ENCODE measurements at places on chromosomes 1 and 21.

- DNase-seq = no peak
Observed at GRCh38 chr1:25774206-25774803, 25.7 kb upstream of the SELENON start.

DNA sequence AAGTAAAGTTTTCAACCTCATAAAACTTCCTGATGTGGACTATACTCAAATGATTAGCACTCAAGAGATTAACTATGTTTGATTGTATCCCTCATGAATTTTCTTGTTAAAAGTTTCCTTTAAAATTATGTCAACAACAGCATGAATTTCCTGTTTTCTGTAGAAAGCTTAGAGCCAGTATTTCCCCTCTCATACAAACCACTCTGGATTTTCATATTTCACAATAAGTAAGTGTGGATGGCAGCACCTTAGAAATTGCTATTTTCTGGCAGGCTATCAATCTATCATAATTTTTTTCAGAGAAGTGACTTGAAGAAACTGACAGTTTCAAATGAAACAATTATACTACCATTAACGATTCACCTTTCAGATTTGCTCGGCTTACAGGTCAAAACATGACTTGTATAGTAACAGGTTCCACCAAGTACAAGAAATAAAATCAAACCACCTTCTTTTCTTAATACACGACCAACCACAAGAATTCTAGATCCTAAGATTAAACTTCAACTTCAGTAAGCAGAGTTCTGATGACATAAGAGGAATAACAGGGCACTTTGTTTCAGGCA lies 20.8 kb downstream of the ELK4 start:
- DNase-seq = no peak

GRCh38 chr1:44031252-44032169 lies at the start of gene SLC6A9:
Gene SLC6A9 (minus strand): TSS chr1:44031462. CDS start chr1:44024277, 7,185 bp downstream.
- peak; percentile 67 for DNase-seq

GRCh38 chr1:171858696-171859095 lies 17.4 kb downstream of the DNM3 start:
- no peak for DNase-seq

DNA sequence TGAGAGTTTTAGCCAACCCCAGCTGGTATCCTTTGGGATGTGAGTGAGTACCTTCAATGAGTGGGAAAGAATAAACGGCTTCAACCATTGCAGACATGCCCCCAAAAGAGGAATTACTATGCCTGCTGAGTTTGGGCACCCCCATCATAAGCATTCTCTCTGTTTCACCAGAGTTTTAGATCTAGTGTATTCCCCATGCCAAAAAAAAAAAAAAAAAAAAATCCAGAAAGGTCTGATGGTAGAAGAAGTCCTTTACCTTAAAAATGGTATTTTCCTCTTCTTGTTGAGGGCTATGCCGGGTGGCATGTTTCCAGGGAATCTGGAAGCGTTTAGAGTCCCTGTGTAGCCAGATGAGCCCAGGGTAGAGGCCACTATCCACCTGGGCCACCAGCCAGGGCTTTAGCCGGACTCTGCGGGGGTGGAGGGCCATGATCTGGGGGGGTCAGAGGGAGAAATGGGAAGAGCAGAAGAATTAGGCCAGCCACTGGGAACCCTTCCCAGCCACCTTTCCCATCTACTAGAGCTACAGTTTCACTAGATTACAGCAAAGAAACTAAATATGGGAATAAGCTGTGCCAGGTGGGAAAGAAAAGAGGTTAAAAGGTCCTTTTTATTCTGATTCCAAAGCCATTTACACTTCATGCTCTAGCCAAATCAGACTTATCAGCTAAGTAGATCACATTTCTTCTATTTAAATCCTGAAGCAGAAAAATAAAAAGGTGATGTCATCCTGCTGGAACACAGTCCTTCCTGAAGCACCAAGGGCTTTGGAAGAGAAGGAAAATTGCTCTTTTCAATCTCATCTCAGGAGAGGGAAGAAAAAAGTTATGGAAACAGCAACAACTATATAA lies 4.7 kb downstream of the IRF6 start:
- peak; percentile 35 for DNase-seq

DNA sequence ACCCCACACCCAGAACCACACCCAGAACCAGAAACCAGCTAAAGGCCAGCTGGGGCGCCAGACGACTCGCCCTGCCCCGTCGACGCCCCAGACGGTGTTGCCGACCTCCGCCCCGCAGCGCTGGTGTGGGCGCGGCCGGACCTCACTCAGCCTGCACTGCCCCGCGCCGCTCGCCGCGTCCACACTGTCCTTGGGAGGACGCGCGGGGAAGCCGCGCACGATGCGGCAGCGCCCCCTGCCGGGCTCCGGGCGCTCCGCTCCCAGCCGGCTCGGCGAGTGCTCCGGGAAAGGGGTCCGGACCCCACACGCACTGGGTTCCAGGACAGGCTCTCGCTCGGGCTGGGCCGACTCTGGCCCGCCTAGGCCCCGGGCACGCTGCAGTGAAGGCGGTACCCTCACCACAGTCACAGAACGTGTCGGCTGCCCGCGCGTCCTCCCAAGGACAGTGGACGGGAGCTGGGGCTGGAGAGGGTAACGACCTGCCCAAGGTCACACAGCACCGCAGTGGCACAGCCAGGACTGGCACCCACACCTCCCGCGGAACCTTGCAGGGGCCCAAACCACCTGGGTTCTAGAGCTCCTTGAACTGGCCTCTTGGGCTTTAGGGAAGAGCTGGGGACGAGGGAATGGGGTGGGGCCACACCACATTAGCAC lies 90.2 kb downstream of the DMRTA2 start:
- peak; percentile 68 for DNase-seq

DNA sequence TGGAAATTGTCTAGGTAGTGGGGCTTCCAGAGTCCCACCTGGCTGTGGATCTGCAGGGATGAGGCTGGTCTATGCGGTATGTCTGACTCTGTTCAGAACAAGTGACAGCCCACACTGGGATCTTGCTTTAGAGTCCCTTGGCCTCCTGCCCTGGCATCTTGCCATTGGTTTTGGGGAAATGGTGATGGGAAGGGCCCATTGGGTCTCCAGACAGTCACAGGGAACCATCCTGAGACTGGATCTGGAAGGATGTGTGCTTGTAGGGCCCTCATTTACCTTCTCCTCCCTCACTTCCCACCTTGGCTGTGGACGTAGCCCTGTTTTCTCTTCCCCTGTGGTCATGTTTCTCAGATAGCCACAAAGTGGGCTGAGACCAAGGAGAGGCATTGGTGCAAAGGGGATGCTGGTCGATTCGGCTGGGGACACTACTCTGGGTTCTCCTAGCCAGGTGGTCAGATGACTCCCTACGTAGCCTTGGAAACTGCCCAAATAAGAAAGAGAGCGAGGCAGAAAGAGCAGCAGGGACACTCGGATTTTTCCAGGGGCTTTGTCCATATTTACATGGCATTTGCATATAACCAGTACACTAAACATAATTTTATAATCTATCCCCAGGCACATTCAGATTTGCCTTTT lies 15.1 kb downstream of the SOX13 start:
- peak; percentile 51 for DNase-seq

GRCh38 chr1:226355669-226356551 lies 46.9 kb upstream of the LIN9 start:
- DNase-seq = peak; percentile 35

DNA sequence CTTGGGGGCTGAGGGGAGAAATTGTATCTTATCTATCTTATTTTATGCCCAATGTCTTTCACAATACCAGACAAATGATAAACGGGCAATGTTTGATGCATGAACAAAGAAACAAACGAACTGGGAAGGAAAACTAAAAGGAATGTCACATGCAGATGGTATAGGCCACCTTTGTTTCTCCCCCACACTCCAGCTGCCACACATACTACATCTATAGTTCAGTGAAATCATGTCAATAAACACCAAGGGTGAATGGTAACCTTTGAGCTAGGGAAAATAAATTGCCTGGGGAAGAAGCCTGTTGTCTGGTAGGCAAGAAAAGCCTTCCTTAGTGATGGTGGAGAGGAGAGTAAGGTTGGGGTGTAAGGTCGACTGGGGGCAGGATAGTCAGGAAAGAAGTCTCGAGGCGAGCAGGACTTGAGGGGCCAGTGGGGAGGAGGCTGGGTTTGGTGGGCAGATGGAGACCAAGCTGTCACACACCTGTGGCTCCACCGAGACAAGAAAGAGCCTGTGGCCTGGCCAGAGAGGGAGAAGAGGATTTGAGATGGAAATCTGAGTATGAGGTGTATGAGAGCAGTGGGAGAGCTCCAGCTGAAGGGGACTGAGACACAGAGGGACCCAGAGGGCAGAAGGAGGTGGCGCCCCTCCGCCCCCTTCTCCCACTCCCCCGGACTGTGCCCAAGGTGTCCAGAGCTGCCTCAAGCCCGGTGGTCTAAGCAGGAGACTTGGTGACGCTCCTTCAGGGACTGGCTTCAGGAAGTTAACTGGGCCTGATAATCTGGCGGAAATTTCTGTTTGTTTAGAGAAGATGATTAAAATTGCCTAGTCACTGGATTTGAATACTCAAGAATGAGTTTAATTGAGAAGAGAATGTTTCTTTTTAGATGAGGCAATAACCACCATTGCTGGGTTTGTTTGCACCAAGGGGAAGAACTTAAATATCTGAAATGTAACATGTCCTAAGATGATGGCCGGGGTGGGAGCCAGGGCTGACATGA lies 37.3 kb downstream of the ATF3 start:
- no peak for DNase-seq

GRCh38 chr21:34997294-34997693 lies 51.8 kb downstream of the RUNX1 start:
- no peak for DNase-seq

- no peak for DNase-seq
Observed at GRCh38 chr1:64598100-64598571, 128.2 kb downstream of the CACHD1 start.

DNA sequence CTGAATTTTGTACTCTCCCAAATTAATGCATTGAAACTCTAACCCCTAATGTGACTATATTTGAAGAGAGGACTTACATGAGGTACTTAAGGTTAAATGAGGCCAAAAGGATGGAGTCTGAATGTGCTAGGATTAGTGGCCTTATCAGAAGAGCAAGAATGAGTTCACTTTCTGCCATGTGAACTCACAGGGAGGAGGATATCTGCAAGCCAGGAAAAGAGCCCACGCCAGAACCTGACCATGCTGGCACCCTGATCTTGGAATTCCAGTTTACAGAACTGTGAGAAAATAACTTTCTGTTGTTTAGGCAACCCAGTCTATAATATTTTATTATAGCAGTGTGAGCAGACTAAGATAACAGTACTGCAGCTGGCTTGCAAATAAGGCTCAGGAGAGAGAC lies 12.2 kb upstream of the FASLG start:
- DNase-seq = no peak

GRCh38 chr1:109794319-109795132 lies 30.8 kb upstream of the EPS8L3 start:
- peak; percentile 20 for DNase-seq

DNA sequence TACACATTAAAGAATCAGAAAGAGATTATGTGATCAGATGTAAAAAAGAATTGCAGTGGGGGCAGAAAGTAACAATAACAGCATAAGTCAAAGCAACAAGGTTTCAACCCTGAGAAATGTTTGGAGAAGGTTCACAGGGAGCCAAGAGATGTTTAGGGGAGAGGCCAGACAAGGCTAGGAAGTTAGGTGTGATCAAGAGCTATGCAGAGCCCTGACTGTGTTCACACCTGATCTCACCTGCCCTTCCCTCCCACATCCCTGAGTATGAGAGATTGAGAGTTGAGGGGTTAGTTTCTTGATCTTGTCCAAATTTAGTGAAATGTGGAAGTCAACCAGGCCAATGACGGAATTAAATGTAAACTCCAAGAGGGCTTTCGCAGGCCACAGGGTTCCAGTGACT lies 10.2 kb downstream of the PTPN14 start:
- DNase-seq = no peak

GRCh38 chr1:39490596-39491145 lies 765 bp upstream of the BMP8A start:
- no peak for DNase-seq

GRCh38 chr1:227889047-227889862 lies 58.5 kb downstream of the WNT9A start:
- DNase-seq = no peak

- DNase-seq = no peak
Observed at GRCh38 chr1:38735651-38736161, 123.9 kb downstream of the RRAGC start.

DNA sequence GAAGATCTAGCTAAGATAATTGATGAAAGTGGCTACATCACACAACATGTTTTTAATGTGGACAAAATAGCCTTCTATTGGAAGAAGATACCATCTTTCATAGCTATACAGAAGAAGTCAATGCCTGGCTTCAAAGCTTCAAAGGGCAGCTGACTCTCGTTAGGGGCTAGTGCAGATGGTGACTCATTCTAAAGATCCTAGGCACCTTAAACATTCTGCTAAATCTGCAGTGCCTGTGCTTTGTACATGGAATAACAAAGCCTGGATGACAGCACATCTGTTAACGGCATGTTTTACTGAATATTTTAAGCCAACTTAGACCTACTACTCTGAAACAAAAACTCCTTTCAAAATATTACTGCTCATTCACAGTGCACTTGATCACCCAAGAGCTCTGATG lies 65.6 kb upstream of the USP24 start:
- DNase-seq = no peak

GRCh38 chr21:38395581-38395980 lies 102.7 kb downstream of the ERG start:
- DNase-seq = no peak
